ENCODE measurements at places on chromosomes 1 and 21. TPM values are rescaled to one million over a fixed set of nuclear protein-coding genes. Genes with fewer than 3 reads are reported as not detected.

PDZK1IP1 gene
- polyA plus RNA-seq = 0.52 TPM

AMPD1 gene
- not detected for polyA plus RNA-seq

ROR1 gene
- polyA plus RNA-seq = 2.4 TPM

GRCh38 chr1:203362720-203363025 lies 11.8 kb upstream of the FMOD start:
- no peak for DNase-seq

DNA sequence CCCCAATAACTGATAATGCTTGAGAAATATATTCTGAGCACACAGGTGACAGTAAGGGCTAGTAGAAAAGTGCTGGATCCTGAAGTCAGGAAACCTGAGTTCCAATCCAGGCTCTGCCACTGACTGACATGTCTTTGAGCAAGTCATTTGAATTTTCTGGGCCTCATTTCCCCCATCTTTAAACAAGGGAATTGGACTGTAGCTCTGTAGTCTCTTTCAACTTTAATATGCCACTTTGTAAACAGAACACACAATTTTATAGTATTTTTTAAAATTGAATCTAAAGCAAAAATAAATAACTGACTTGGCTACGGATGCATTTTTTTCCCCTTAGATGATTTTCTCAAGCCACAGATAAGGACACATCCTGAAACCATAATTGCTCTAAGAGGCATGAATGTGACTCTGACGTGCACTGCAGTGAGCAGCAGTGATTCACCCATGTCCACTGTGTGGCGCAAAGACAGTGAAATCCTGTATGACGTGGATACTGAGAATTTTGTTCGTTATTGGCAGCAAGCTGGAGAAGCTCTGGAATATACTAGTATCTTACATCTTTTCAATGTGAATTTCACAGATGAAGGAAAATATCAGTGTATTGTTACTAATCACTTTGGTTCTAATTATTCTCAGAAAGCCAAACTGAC lies 37.0 kb downstream of the LRIG2 start:
- DNase-seq = peak; percentile 49

- no peak for DNase-seq
Measured at GRCh38 chr1:232813097-232813496, 7.9 kb downstream of the MAP10 start.

Measured in endothelial cell of umbilical vein (primary cell).